T-helper 2 cell (primary cell): ENCODE measurements at places on chromosomes 3 and 15.
A peak's percentile ranks its signal among the peaks of the same experiment; 100 is the strongest.

- no peak for DNase-seq
Measured at GRCh38 chr3:38587548-38588131, 61.8 kb downstream of the SCN5A start.

- no peak for DNase-seq
Measured at GRCh38 chr3:197381371-197381770, 83.0 kb upstream of the DLG1 start.

DNA sequence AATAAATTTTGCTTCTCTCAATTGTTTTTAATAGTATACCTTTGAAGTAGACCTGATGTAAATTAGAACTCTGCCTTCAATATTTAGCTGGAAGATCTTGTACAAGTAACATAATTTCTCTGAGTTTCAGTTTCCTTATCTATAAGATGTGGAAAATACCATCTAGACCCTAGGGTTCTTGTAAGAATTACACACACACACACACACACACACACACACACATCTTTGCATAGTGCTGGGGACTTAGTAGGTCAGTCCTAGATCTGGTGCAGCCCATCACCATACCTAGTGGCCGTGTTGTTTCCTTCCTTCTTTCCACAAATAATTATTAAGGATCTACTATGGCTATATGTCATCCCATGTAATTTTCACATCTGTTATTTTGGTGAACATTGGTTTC is 11.0 kb downstream of the TRAT1 start:
- DNase-seq: peak; percentile 79

DNA sequence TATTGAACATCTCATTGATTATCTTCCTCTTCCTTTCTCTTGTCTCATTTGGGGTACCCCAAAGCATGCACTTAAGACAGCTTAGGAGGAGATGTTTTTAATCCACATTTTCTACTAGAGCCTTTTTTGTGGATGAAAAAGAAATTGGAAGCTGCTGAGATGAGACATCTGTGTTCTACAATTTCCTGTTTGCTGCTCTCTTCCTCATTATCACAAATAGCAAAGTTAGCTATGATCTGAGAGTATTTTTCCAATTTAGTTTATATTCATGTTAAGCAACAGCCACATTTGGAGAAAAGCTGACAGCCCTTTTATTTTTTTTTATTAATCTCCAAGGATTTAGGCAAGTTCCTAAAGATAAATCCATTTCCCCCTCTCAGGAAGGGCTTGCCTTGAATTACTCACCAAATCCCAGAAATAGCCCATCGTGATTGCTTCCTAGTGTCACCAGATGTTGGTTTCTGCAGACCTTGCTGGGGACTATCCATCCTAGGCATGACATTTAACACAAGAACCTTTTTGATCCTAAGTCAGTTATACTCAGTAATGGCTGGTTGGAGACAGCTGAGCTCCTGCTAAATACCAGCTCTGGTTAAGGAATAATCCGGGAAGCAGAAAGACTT is 70.8 kb upstream of the FILIP1L start:
- no peak for DNase-seq

DNA sequence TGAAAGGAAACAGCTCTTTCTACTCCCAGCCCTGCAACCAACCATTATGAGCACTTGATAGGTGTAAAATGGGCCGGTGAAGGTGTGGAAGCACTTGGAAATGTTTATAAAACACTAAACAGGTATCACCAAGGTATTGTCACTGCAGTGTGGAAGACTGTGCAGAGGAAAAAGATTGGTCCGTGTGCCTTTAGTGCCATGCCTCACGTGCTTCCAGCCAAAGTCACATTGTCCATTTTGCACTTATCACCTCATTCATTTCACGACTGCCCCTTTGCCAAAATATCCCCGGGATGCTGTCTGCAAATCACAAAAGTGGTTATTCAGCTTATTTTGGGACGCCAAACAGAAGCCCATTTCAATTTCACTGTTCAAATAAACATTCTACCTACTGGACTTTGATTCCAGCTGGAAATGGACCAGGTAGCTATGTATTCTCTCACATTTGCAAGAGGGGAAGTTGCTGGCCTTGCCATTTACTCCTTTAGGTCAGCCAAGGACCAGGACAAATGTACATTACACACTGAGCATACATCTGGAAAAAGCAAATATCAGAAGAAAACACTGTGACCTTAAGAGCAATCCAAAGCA is 58.4 kb downstream of the ARRDC4 start:
- no peak for DNase-seq
